ENCODE measurements at places on chromosomes 5 and 9. TPM values are rescaled to one million over a fixed set of nuclear protein-coding genes. Genes with fewer than 3 reads are reported as not detected.

DNA sequence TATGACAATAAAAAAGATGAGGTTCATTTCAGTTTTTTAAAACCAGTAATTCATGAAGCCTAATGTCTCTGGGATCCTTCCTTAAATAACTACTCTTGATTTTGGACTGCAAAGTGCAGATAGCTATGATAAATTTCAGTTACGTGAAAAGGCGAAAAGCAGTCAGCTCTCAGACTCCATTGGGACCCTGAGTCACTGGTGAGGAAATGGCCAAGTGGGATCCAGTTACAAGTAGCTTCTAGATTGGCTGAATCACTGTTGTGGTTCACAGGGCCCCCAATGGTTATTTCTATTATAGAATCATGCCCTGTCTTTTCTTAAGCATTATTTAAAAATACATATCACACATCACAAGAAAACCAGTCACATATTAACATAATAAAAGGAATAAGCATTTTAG is 31.1 kb upstream of the PPP3R2 start:
- no peak for DNase-seq

DNA sequence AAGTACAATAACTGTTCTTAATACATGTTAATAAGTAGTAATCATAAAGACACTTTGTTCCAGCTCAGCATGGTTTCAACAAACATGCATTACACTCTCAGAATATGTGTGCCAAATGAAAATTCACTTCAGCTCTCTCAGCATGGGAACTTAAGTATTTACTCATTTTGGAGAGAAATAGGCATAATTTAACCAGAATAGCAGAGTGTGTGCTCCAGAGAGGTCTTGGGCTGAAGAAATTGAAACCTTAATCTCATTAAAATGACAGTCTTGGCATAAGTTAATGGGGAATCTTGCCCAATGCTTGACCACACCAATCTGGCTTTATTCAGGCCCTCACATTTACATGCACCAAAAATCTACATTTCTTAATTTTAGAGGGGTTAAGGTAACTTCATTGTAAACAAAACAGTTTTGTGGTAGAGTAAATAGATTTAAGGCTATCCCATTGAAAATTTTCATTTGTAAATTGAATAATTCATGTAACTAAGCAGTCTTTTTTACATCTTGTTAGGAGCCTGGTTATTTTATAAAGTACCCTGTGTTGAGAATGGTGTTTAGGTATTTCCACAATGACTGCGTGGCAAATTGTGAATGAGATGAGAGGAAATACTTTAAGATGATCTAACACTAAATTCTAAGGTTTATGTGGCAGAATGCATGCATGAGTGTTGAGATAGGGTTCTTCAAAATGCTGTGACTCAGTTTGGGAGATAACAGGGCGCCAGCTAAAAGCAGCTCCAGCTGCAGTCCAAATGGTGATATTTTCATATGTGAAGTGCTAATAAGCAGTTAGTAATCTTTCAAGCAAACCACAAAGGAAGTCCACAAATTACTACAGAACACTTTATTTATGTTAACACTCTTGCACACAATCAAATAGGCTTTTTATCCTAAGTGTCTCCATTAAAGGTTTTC is 11.3 kb upstream of the LOX start:
- DNase-seq, result no peak

- peak; percentile 61 for DNase-seq
Observed at GRCh38 chr9:124562328-124562727, 55.1 kb upstream of the NR5A1 start.

GRCh38 chr5:50666261-50667022 is at the start of gene PARP8:
Gene PARP8 (plus strand): TSS chr5:50666637. CDS start chr5:50667096, 459 bp downstream.
- DNase-seq, result peak; percentile 84

- DNase-seq, result no peak
Observed at GRCh38 chr5:76372323-76373054, 30.6 kb upstream of the IQGAP2 start.

GRCh38 chr5:103435136-103435889 is 127.3 kb downstream of the NUDT12 start:
- no peak for DNase-seq

DNA sequence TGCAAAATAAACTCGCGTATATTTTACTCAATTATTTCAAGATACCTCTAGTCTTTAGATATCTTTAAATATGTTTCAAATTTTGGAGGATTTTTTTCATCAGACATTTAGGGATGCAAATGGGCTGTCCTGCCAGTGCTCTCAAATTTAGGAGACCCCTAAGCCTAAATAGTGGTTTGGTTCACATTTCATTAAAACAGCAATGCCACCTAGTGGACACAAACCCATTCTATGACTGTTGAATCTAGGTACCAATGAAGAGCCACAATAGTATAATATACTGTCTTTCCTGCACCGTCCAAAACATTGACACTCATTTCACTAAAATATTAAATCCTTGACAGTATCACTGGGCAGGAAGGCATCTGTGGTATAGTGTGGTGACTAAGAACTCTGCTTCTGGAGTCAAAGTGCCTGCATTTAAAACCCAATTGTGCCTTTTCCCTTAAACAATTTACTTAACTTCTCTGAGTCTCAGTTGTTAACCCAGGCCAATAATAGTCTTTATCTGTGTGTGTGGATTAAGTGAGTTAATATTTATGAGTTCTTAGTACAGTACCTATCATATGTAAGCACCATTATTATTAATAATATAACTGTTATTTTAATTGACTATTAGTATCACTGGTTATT is 148.0 kb downstream of the RORB start:
- no peak for DNase-seq

GRCh38 chr5:160699301-160699700 is 152.7 kb downstream of the ATP10B start:
- no peak for DNase-seq

DNA sequence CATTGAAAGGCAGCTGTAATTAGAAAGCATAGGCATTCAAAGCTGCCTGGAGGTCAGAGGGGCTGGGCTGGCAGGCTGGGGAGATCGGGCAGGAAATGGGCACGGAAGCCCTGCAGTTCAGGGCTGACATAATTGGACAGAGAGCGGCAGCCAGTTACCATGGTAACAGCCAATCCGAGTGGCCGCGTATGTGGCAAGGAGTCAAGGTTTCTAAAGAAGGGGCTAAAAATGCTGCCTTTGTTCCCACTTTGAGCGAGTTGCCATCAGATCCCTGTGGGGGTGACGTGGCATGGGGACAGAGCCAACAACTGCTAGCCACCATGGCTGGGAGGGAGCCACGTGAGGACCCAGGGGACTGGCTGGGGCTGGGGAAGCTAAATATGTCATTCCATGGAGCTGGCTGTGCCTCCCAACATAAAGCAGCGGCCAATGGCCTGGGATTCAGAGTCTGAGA is 44.7 kb upstream of the NDFIP1 start:
- DNase-seq, result peak; percentile 95

DNA sequence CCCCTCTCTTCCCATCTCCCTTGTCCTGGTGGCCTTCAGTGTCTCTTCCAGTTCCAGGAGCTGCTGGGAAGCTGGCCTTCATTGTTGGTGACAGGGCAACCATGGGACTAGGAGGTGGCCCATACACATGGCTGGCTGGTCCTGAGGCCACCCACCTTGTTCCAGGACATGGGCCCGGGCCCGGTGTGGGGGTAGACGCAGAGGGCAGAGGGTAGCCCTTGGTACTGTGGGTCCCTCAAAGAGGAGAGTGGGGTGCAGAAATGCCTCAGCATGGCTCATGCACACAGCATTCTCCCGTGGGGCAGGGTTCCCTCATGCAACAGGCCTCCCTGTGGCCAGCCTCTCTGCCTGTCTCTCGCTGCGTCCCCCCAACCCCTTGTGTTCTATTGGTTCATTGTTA is 20.8 kb downstream of the SLC6A7 start:
- DNase-seq, result no peak

- no peak for DNase-seq
Observed at GRCh38 chr9:75885652-75886051, 4.8 kb upstream of the PCSK5 start.

- no peak for DNase-seq
Observed at GRCh38 chr5:612498-613424, 621 bp downstream of the CEP72 start.

DNA sequence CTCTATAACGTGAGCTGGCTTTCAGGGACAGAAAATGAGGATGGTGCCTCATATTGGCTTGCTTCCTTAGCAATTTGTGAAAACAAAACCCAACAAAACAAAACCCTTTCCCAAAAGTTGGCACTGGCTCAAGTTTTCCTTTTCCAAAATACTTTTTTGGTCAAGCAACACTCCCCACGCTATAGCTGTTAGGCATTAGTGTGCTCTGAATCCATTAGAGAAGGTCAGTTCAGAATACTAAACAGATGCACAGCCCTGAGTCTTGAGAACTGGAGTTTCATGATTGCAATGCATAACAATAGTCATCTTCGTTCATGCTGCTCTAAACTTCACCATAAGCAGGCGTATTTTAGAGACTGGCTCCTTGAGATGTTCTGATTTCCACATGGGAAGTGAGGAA is 172.0 kb upstream of the KLF9 start:
- DNase-seq, result no peak

GRCh38 chr9:77752554-77752953 is 104.4 kb upstream of the GNA14 start:
- DNase-seq, result no peak

- DNase-seq, result no peak
Observed at GRCh38 chr5:137344723-137345322, 154.3 kb downstream of the SPOCK1 start.

DNA sequence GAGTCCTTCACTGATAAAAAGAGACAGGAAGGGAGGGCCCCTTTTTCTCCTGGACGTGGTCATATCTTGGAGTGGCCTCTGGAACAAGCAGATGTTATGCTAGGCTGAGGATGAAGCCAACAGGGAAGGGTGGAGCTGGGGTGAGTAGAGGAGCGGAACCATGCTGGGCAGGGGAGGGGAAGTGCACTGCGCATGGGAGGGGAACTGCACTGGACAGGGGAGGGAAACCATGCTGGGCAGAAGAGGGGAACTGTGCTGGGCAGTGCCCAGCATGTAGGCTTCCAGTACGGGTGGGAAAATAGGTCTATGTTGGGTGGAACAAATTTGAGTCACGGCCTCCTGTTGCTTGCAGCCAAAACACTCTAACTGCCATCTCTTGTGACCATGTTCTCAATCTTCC is 19.3 kb upstream of the IRX4 start:
- DNase-seq, result no peak

BTNL8 gene
- total RNA-seq, result 0.31 TPM

PCDHB16 gene
- 1.8 TPM for total RNA-seq

IFNA13 gene
- total RNA-seq, result not detected

KIF27 gene
- total RNA-seq, result 4.3 TPM

TEX48 gene
- total RNA-seq, result not detected

IRGM gene
- not detected for total RNA-seq

ZNF454 gene
- 2.9 TPM for total RNA-seq

CCNO gene
- not detected for total RNA-seq

HTR1A gene
- total RNA-seq, result not detected

SMIM33 gene
- total RNA-seq, result not detected

All from right cardiac atrium (tissue), 5 donors.